ENCODE measurements at places on chromosomes 3 and 15.

DNA sequence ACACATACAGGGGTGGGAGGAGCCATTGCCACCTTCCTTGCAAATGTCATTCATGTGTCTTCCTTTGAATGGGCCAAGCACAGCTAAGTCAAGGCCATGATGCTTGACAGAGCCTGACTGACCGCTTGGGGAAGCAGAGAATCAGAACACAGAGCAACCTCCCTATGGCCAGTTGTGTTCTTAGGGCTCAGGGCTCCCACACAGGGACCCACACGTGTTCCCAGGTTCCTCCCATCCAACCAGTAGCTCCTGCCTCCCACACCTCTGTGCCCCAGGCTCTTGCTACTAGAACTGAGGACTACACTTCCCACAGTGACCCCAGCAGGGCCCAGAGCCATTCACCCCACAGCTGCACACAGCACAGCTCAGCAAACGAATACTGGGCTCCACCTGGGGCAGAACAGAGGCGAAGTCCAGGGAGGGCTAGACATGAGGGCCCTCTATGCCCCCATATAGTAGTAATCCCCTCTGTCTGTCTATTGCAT lies 42.9 kb downstream of the KLF15 start:
- no peak for DNase-seq

- DNase-seq, result no peak
Observed at GRCh38 chr3:147407498-147408187, 1.3 kb upstream of the ZIC4 start.

DNA sequence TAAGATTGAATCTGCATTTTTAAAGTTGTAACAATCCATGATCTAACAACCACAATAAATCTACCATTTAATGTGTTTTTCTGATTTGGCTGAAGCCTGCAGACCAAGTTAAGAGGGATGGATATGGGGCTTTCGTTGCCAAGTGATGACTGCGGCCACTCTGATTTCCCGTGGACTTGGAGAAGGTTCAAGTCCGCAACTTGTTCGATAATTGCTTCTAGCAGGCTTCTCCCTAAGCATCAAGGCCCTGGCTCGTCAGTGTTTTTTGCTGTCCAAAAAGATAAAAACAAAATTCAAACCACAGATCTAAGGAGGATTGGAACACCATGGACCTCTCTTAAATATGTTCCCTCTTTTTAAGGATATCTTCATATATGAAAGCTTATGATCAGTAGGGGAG lies 256.6 kb downstream of the CNTN3 start:
- no peak for DNase-seq

DNA sequence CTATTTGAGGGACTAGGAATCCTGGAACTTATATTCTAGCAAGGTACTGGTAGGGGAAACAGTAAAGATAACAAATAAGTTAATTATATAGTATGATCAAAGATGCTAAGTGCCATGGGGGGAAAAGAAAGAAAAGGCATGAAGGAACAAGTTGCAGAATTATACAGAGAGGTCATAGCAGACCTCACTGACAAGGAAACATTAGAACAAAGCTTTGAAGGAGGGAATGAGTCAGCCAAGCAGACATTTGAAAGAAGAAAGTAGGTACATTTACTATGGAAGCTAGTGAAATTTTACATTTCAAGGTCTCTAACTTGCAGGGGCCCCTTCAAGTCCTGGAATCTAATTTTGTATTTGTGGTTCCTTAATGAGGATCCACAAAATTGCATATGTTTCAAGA lies 57.2 kb upstream of the TIPARP start:
- no peak for DNase-seq

DNA sequence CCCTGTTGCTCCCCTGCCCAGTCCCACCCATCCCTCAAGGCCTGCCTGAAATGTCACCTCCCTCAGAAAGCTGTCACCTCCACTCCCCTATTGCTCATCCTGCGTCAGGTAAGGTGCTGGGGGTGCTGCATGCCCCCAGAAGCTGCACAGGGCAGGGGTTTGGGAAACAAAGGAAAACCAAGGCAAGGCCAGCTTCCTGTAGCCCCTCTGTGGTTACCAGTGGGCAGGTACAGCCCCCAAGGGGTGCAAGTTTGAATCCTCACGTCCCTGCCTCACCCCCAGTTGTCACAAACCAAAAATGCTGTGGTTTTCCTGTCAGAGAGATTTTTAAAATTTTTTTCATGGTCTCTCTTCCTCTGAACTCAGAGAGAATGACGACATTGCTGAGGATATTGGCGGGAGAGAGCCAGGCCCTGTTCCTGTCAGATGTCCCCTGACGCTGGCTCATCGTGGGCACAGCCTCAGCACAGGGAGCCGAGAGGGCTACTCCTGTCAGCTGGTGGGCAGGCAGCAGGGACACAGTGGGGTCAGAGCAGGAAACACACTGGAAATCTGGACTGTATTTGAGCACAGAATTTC lies 27.0 kb downstream of the PSTPIP1 start:
- peak; percentile 12 for DNase-seq
